ENCODE measurements at places on chromosomes 12 and 14. TPM values are rescaled to one million over a fixed set of nuclear protein-coding genes. Genes with fewer than 3 reads are reported as not detected.

The ANKRD33 gene
- not detected for total RNA-seq

DNA sequence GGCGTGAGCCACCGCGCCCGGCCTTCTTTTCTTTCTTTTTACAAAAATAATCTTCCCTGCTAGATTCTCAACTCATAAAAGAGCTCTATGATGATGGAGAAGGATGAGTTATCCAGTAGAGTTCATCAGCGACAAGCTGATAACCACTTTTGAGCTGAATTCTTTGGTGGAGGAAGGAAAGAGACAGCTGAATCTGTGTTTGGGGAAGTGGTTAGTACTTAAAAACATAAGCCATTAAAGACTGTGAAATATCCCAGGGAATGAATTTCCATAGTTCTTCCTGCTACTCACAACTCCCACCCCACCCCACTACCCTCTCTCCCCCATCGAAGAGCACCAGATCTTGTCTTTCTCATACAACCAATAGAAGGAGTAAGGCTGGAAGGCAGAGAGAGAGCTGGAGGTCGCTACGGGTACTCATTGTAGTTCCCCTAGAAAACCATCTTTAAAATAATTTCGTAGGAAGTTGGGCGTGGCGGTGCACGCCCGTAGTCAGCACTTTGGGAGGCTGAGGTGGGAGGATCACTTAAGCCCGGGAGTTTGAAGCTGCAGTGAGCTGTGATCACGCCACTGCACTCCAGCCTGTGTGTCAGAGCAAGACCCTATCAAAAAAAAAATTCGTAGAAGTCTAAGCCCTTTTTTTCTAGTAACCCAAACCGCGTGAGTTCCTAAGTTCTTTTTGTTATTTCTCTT, 647 bp upstream of the ESPL1 start:
- no peak for DNase-seq

DNA sequence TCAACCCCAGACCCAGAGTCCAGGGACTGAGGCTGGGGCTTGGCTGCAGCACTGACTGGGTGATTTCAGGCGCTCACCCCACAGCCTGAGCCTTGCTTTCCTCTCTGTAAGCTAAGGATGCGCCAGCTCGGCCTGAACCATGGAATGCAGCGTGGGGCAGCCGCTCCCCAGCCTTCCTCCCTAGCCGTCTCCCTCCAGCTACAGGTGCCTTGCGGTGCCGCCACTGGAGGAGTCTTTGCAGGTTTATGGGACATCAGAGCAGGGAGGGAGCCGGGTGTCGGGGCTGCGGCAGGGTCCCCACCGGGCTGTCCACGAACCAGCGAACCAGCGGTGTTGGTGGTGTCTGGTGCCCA, 19.4 kb downstream of the PPP2R5C start:
- DNase-seq = no peak

The AMN gene
- total RNA-seq = 0.29 TPM

DNA sequence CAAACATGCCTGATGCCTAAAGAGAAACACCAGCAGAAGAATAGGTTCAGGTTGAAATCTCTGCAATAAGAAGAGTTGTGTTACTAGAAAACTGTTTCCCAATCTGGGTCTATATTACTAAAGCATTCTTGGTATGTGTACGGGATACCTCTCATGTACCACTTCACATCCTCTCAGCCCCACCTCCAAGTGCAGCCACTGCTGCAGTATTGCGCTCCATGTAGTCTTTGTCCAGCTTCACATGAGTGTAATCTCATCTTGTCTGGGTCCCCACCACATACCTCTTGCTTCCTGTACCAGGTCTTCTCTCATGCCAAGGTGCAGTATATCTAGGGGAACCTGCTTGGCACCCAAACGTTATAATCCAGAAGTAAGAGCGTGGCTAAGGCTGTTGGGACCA, 187.5 kb upstream of the EEA1 start:
- no peak for DNase-seq

The EXD2 gene
- 17.7 TPM for total RNA-seq

The OAS2 gene
- total RNA-seq = 0.71 TPM

DNA sequence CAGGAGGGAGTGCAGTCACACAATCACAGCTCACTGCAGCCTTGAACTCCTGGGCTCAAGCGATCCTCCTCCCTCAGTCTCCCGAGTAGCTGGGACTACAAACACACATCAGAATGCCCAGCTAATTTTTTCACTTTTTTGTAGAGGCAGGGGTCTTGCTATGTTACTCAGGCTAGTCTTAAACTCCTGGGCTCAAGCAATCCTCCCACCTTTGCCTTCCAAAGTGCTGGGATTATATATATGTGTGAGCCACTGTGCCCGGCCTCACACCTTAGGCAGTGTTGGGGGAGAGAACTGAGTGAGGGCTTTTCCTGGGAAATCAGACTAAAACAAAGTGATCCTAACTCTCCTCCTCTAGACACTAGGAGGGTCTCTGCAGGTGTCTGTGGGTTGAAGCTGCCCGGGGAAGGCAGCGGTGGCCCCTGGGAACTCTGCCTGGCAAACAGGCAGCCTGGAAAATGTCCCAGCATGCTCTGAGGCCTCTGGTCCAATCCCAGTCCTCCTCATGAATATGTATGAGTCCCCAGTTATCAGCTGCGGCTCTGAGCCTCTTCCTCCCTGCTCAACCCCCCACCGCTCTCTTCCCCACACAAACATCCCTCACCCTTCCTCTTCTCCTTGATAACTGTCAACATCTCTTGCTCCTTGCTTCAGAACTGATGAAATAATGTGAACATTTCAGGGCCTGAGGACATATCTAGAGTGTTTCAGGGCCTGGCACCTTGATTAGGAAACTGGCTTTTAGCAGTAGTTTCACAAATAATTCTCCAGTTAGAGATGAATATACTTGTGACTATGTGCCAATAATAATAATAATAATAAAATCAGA, 7.9 kb upstream of the NAA25 start:
- peak; percentile 35 for DNase-seq

The MARK3 gene
- 130 TPM for total RNA-seq

- DNase-seq = no peak
These were observed 5.3 kb downstream of the C2CD5 start for GRCh38 chr12:22539055-22539454.

DNA sequence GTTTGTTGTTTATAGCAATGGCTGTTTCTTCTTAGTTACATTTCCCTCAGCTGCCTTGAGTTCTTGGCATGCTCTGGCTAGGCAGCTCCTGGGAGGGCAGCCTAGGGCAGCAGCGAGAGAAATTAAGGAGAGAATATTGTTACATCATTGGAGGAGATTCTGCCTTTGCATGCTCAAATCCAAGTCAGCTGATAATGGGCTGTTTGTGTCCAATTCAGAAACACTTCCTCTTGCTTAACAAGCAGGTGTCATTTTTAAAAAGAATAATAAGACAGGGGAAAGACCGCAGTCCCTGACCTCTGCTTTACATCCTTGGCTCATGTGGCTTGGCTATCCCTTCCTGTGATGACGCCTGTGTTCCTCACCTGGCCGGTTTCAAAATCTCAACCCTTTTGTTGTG, 76.9 kb downstream of the ESR2 start:
- DNase-seq = no peak

DNA sequence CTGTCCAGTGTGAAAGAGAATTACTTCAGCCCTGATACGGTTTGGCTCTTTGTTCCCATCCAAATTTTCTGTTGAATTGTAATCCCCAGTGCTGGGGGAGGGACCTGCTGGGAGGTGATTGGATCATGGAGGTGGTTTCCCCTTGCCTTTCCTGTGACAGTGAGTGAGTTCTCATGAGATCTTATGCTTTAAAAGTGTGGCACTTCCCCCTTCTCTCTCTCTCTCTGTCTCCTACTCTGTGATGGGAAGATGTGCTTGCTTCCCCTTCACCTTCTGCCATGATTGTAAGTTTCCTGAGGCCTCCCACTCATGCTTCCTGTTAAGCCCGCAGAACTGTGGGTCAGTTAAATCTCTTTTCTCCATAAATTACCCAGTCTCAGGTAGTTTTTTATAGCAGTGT, 5.5 kb upstream of the SLC15A5 start:
- no peak for DNase-seq

The SLC10A1 gene
- total RNA-seq = not detected

DNA sequence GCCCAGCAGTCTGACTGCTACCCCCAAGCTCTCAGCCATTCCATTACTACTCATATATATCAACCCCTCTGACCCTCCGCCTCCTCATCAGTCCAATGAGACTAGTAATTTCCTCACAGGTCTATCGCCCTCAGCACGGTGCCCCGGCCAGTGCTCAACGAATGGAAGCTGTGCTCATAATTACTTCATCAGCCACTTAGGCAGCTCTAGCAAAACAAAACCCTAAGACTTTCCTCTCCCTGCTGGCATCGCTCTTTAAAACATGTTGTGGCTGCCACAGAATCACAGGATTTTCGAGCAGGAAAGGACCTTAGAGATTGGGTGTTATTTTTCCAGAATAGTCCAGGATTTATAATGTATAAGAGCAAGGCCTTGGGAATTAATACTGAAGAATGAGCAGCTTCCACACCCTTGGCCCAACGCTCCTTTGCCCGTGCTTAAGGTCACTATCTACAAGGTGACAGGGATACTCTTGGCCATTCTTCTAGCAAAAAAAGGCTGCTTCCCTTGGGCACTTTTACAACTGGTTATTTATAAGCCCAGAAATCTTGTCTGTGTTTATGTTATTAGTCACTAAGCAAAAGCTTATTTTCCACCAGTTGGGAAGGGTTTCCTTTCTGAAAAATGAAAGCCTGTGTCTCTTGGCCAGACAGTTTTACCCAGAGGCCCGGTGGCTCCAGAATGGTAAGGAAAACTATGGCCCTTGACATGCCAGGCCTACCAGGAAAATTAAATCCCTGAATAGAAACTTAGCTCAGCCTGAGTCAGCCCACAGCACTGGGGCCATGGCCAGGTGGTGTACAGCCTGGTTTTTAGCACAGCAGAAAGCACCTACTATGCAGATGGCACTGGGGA, 47.9 kb downstream of the NUAK1 start:
- DNase-seq = peak; percentile 30

The BCL11B gene
- total RNA-seq = 1.4 TPM

GRCh38 chr12:90166671-90167070, 458.0 kb upstream of the ATP2B1 start:
- no peak for DNase-seq

- no peak for DNase-seq
These were observed 24.2 kb downstream of the SH2B3 start for GRCh38 chr12:111429828-111430432.

- no peak for DNase-seq
These were observed 18.1 kb upstream of the HSP90B1 start for GRCh38 chr12:103912069-103912468.

DNA sequence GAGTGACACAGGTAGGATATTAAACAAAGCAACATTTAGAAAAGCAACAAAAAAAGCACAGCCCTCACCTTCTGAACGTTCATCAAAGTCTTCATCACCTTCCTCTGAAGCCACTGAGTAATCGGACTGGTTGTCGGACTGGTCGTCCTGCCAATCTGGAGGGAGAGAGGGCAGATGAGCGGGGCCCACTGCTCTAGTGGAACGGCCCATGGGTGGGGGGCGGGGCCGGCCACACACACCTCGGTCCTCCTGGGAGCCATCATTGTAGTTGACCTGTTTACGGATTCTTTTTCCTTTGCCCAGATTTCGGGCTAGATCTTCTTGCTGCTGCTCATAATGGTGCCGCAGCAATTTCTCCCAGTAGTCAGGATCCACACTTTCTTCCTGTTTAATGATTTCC, 14.9 kb upstream of the NOP2 start:
- no peak for DNase-seq

DNA sequence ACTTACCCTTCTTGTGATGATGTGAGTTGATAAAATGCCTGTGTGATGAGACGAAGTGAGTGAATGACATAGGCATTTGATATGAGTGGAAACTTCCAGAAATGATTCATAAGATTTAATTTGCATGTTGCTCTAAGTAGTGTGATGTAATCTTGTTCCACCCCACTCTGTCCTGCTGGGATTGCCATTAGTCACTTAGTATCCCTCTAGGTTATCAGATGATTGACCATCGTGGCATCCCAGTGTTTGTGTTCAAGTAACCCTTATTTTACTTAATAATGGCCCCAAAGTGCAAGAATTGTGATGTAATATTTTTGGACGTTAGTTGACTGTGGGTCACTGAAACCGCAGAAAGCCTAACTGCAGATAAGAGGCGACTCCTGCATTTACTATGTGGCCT, 214.4 kb upstream of the DIO2 start:
- peak; percentile 80 for DNase-seq

The PRIMA1 gene
- 0.07 TPM for total RNA-seq

The SNRPF gene
- total RNA-seq = 46.9 TPM

DNA sequence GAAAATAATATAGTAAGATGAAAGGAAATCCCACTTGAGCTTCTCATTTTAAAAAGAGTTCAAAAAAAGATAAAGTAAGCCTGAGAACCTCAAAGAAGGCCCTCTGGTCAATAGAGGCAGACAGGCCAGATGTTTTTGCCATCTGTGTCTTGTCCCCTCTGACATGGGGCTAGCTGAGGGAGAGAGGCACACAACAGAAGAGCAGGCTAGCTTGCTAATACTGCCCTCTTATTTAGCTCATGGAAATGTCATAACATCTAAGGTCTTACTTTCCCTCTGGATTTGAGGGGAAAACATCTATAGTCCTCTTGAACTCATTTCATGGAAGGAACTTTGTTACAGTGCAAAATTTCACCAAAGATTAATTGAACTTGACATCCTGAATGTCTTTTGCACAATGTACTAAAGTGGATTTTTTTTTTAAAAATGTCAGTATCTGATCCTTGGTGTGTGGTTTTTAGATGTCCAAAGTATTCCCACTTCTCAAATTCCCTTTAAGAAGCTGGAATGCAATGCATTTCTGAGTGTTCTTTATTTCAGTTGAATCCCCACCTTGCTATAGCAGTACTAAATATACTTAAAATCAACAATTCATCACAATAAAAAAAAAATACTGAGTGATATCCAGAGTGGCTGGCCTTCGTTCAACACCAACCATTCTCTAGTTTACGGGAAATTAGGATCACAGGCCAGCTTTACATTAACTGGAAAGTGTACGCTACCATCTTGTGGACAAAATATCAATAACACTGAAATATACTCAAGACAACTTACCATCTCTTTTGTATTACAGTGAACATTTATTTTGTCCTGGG, 176.7 kb downstream of the PAH start:
- peak; percentile 47 for DNase-seq

- DNase-seq = no peak
These were observed 106.4 kb downstream of the EFCAB11 start for GRCh38 chr14:89848165-89848564.

The CAPZA3 gene
- total RNA-seq = 0.28 TPM

GRCh38 chr12:34393086-34393820, 371.0 kb downstream of the ALG10 start:
- DNase-seq = no peak

The HIGD1C gene
- not detected for total RNA-seq

The GPR162 gene
- total RNA-seq = not detected
